ENCODE measurements at places on chromosomes 6 and 20. TPM values are rescaled to one million over a fixed set of nuclear protein-coding genes. Genes with fewer than 3 reads are reported as not detected.

Gene SAMD3
- total RNA-seq = 3.5 TPM

Gene PPP1R3G
- total RNA-seq = 3.3 TPM

Gene CST5
- total RNA-seq = not detected

Gene TSPO2
- total RNA-seq = not detected

Gene ANKEF1
- total RNA-seq = 2.1 TPM

Gene EIF2S2
- 139 TPM for total RNA-seq

Gene HLA-DOA
- total RNA-seq = 2.4 TPM

Gene SLC24A3
- 1.1 TPM for total RNA-seq

Gene EMILIN3
- not detected for total RNA-seq

Gene SLX4IP
- total RNA-seq = 4.0 TPM

- H3K27me3 ChIP-seq = no peaks in the 10 kb centered on the region
- H3K4me1 ChIP-seq = no peaks in the 10 kb centered on the region
- H3K36me3 ChIP-seq = no peaks in the 10 kb centered on the region
- no peak overlapping the region for H3K4me3 ChIP-seq
- H3K27ac ChIP-seq = no peak overlapping the region
Observed at GRCh38 chr6:127854009-127854408, 46.8 kb downstream of the THEMIS start.

DNA sequence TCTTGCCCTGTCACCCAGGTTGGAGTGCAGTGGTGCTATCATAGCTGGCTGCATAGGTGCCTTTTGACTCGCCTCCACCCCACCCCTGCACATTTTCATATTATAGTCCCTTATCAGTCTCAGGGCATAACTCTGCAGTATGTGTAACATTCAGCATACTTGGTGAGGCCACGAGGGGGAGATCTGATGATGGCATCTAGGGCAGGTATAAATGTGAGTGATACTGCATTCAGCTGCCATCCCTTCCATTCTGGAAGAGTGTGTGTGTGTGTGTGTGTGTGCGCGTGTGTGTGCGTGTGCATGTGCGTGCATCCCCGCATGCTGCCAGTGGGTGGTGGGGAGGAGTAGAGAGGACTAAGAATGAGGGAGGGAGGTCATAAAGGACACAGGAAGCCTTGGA lies 81.4 kb downstream of the JARID2 start:
- H3K4me3 ChIP-seq = no peak overlapping the region
- no peaks in the 10 kb centered on the region for H3K27me3 ChIP-seq
- DNase-seq = no peak

DNA sequence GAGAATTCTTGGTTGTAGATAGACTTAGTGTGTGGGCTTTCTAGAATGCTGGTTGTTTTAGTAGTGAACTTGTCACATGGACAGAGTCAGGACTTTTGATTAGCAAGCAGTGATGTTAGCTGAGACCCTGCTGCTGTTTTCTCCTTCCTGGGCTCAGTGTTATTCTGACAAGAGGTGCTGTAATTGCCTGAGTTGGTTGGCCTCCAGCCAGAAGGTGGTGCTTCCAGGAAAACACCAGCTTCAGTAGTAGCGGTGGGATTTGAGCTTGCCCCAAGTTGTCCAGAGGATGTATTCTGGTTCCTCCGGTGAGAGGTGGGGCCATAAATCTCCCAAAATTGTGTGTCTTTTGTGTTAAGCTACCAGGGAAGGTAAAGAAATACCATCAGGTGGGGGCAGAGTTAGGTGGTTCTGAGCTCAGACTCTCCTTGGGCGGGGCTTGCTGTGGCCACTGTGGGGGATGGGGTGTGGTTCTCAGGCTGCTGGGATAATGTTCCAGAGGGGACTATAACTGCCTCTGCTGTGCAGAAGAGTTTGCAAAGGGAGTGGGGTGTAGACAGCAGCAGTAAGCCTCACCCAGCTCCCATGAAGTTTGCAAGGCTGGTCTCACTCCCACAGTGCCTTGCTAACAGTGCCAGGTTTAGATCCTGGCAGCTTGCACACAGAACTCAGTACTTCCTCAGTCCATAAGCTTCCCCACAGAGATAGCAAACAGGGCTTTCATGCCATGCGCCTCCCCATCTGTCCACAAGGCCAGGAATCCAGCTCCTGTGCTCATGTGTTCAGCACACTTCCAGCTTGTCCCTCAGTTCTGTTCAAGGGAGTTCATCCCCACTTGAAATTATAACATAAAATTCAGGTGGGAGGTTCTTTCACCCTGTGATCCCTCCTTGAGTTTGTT lies 278.4 kb upstream of the PTCHD4 start:
- H3K27ac ChIP-seq = no peak overlapping the region
- H3K27me3 ChIP-seq = no peaks in the 10 kb centered on the region
- no peak for DNase-seq
- H3K36me3 ChIP-seq = no peaks in the 10 kb centered on the region

- peak overlapping the region; percentile 1 for H3K27ac ChIP-seq
- H3K4me1 ChIP-seq = peaks cover 11% of the 10 kb centered on the region
- H3K27me3 ChIP-seq = no peaks in the 10 kb centered on the region
- no peaks in the 10 kb centered on the region for H3K36me3 ChIP-seq
- DNase-seq = no peak
- no peak overlapping the region for H3K4me3 ChIP-seq
Observed at GRCh38 chr6:157074969-157075368, 248.3 kb downstream of the TMEM242 start.

- peaks cover 7% of the 10 kb centered on the region for H3K4me1 ChIP-seq
- H3K36me3 ChIP-seq = no peaks in the 10 kb centered on the region
- H3K4me3 ChIP-seq = no peak overlapping the region
- no peak overlapping the region for H3K27ac ChIP-seq
- H3K27me3 ChIP-seq = peaks cover 3% of the 10 kb centered on the region
Observed at GRCh38 chr6:89051676-89052075, 28.9 kb upstream of the PNRC1 start.

- H3K27me3 ChIP-seq = no peaks in the 10 kb centered on the region
- no peak for DNase-seq
- peaks cover 20% of the 10 kb centered on the region for H3K36me3 ChIP-seq
- no peak overlapping the region for H3K4me3 ChIP-seq
Observed at GRCh38 chr20:58508762-58509395, 6.3 kb downstream of the APCDD1L start.

DNA sequence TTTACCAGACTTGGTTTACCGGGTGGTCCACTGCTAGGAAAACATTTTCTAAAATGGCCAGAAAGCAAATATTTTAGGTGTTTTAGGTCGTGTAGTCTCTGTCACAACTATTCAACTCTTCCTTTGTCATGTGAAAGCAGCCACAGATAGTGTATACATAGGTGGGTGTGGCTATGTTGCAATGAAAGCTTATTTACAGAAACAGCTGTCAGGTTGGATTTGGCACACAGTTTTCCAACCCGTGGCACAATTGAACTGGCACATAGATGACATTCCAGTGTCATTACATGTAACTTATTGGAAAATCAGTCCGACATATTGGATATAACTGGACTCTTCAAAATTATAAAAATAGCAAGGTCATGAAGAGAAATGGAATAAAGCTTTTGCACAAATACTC lies 68.9 kb upstream of the KCNQ5 start:
- H3K4me3 ChIP-seq = no peak overlapping the region
- H3K4me1 ChIP-seq = peaks cover 37% of the 10 kb centered on the region
- no peak for DNase-seq
- no peaks in the 10 kb centered on the region for H3K27me3 ChIP-seq
- H3K36me3 ChIP-seq = no peaks in the 10 kb centered on the region
- H3K27ac ChIP-seq = peak overlapping the region; percentile 98

DNA sequence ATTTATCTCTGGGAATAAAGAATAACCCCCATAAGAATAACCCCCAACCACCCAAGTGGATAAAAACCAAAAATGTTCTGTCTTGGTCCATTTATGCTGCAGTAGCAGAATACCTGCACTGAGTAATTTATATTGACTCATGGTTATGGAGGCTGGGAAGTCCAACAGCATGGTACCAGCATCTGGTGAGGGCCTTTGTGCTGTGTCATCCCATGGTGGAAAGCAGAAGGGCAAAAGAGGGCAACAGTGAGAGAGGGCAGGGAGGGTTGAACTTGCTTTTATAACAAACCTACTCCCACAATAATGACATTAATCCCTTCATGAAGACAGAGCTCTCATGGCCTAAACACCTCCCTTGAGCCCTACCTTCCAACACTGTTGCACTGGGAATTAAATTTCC lies 133.7 kb downstream of the ERMARD start:
- no peaks in the 10 kb centered on the region for H3K4me1 ChIP-seq
- H3K27me3 ChIP-seq = no peaks in the 10 kb centered on the region
- H3K36me3 ChIP-seq = no peaks in the 10 kb centered on the region
- no peak for DNase-seq
- H3K27ac ChIP-seq = no peak overlapping the region
- no peak overlapping the region for H3K4me3 ChIP-seq

DNA sequence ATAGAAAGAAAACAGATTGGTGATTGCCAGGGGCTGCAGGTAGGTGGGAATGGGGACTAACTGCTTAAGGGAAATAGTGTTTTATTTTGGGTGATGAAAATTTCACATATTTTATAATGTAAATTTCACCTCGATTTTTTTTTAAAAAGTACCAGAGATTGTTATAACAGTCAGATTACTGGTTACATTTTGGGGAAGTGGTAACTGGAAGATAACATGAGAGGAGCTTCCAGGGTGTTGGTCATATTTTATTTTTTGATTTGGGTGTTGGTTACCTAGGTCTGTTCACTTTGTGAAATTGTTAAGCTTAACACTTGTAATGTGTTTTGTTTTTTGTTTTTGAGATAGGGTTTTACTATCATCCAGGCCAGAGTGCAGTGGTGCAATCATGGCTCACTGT lies 17.2 kb upstream of the CRIP3 start:
- no peak overlapping the region for H3K4me3 ChIP-seq
- no peaks in the 10 kb centered on the region for H3K27me3 ChIP-seq
- no peaks in the 10 kb centered on the region for H3K36me3 ChIP-seq
- no peak for DNase-seq
- H3K4me1 ChIP-seq = no peaks in the 10 kb centered on the region

DNA sequence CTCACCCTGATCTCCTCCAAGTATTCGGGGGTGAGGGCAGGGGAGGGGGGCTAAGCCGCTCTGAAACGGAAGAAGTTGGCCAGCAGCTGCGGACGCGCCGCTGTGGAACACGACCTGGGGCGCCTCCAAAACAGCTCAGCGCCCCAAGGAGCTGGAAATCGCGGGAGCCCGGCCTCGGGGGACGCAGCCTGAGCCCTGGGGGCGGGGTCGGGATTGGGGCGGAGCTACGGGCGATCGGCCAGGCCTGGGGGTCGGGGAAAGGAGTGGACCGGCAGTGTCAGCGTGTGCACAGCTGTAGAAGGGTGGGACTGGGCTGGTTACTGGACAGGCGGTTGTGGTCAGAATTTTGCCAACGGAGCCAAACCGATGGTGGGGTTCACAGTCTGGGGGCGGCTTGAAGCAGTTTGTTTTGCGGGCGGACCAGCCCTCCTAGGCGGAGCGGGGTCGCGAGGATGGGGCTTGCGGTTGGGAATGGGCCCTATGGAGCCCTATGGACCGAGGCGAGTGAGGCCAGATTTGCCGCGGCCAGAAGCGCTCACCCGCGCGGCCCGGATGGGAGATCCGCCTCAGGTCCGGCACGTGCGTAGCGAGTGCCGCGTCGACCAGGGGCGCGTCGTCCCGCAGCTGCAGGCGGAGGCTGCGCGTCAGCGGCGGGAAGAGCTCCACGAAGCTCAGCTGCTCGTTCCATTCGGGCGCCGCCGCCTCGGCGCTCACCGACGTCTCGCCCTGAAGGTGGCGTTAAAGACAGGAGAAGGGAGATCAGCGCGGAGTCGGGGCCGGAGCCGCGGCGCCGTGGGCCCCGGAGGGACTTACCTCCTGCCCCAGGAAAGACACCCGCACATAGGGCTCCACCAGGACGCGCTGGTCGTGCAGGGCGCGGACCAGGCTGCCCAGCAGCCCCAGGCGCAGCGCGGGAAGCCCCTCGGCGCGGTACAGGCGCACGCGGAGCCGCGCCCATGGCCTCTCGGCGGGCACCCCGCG lies 14.3 kb upstream of the SPAG4 start:
- H3K27ac ChIP-seq = no peak overlapping the region
- peak; percentile 96 for DNase-seq
- H3K36me3 ChIP-seq = no peaks in the 10 kb centered on the region

DNA sequence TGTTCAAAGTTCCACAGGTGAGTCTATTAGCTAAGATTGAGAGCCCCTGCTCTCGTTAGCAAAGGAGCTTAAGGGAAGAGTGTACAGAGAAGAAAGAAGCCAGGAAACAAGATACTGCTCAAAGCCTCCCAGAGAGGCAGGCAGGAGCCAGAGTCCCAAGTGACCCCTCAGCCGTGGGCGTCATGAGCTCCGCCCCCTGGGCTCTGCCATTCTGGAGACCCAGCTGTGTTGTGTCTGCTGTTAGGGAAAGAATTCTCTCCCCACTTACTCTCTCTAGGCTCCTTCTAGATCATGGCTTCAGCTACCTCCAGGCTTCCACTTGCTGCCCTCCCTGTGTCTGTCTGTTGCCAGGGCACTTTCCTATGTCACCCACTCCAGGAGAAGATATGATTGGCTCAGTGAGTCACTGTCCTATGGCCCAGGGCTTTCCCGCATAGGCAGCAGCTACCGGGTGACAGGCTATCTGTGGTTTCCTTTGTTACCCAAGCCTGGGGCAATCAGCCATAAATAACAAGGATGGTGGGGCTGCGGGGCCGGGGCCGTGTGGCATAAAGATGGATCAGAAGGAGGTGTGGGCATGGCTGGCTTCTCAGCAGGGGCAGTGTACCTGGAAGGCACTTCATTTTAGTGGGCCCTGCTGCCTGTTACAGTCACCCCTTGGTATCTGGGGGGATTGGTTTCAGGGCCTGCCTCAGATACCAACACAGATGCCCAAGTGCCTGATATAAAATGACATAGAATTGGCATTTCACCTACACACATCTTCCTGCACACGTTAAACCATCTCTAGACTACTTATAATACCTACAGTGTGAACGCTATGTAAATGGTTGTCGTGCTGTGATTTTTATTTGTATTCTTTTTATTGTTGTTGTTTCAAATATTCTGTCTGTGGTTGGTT lies 118.9 kb downstream of the ARMC2 start:
- H3K27ac ChIP-seq = peak overlapping the region; percentile 19
- no peaks in the 10 kb centered on the region for H3K27me3 ChIP-seq
- DNase-seq = no peak
- H3K4me1 ChIP-seq = peaks cover 17% of the 10 kb centered on the region
- no peaks in the 10 kb centered on the region for H3K36me3 ChIP-seq

DNA sequence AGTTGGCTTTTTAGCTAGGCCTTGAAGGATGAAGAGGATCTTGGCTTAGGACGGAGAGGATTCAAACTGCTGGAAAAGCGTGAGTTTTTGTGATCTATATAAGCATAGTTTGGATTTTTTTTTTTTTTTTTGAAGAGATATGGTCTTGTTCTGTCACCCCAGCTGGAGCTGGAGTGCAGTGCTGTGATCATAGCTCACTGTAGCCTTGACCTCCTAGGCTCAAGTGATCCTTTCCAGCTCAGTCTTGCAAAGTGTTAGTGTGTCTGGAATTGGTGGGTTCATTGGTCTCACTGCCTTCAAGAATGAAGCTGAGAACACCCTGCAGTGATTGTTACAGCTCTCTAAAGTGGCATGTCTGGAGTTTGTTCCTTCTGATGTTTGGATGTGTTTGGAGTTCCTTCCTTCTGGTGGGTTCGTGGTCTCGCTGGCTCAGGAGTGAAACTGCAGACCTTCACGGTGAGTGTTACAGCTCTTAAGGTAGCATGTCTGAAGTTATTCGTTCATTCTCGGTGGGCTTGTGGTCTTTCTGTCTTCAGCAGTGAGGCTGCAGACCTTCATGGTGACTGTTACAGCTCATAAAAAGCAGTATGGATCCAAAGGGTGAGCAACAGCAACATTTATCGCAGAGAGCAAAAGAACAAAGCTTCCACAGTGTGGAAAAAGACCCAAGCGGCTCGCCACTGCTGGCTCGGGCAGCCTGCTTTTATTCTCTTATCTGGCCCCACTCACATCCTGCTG lies 37.5 kb upstream of the NUP153 start:
- H3K36me3 ChIP-seq = no peaks in the 10 kb centered on the region
- no peak overlapping the region for H3K4me3 ChIP-seq
- no peaks in the 10 kb centered on the region for H3K4me1 ChIP-seq
- no peak for DNase-seq

All from osteoblast (primary cell).